Inflammatory macrophage (primary cell): ENCODE measurements at places on chromosomes 7 and 10.

DNA sequence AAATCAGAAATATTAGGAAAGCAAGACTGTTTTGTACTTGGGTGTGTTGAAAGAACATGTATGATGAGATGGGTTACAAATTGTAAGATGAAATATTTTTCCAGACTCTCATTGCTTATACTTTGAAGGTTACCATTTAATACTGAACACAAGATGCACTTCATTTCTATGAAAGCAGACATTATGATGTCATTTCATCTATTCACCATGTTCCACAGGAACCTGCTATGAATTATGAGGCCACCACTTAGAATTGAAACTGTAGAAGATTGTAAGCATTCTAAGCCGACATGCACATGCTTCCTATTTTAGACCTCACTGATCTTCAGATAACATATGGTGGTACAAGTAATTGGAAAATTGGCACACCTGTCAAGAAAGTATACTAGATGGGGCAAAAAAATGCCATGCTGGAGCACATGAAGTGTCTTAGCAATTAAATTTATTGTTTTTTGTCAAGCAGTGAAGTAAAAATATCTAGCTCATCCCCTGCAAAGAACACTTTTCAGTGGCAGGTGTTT, 195.0 kb downstream of the PHF14 start:
- no peak for DNase-seq

- DNase-seq: no peak
Measured at GRCh38 chr7:45646996-45647825, 73.0 kb downstream of the ADCY1 start.

DNA sequence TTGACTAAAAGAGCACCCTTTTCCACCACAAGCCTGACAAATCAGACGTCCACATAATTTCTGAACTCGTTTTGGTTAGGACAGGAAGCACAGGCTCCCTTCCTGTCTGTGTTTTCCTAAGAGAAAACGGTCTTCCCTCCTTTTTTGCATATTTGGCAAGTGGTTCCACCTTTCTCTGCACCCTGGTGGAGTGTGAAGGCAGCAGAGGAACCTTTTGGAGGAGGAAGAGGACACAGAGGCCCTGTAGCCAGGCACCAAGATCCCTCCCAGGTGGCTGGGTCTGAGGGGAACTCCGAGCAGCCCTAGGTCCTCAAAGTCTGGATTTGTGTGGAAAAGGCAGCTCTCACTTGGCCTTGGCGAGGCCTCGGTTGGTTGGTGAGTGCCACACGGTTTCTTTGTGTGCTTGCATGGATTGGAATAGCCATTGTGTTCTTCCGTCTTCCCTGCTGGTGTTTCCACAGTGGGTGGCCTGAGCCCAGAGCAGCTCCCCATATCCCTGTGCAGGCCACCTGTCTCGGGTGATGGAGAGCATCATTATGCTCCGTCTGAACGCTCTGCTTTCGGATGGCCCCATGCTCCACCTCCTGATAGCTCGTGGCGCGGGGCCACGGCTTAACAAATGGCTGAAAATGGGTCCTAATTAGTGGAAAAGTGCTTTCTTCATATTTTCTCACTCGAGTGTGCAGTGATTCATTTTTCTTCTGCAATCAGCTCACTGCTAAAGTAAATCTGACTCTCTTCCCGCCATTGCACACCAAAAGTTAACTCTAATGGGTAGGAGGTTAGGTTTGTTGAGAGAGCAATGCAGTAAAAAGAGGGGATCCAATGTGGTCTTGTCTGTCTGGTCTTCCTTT, 4.2 kb downstream of the IKZF1 start:
- DNase-seq: no peak

DNA sequence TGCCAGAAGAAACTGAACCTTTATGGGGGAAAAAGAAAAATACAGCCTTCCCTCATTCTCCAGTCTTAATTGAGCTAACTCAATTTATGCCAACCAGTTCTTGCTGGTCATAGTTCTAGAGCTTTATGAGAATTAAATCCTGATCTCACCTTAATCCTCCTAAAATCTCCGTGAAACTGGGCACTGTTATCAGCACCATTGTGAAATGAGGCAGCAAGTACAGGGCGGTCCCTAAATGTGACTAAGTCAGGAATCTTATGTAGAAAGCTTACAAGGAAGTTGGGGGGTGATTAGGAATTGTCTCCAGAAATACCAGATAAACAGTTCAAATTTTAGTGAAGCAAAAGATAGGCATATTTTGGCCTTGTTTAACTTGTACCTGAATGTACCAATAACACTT, 10.7 kb upstream of the INSYN2A start:
- no peak for DNase-seq

DNA sequence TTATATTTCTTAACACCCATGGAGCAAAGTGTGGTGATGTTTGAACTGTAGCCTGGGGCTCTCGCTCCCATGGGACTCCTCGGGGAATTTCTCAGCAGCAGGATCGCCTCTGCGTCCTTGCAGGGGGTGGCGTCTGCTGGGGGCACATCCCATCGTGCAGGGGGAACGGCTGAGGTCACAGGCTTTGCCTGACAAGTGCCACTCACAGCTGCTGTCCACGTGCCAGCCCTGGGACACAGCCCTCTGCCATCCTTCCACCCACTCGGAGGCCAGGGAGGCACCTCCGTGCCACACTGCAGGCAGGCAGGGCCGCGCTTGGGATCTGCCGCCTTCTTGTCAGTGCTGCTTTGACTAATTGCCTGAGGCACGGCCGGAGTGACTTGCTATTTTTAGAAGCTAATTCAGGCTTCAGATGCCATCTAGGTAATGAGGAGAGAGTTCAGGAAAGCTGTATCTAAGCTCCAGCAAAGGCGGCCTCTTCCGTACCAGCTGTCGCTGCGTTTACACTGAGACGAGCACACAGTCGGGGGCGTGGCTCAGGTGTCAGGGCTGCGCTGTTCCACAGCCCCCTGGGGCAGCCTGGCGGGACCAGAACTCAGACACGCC, 45.7 kb downstream of the PITRM1 start:
- DNase-seq: no peak

DNA sequence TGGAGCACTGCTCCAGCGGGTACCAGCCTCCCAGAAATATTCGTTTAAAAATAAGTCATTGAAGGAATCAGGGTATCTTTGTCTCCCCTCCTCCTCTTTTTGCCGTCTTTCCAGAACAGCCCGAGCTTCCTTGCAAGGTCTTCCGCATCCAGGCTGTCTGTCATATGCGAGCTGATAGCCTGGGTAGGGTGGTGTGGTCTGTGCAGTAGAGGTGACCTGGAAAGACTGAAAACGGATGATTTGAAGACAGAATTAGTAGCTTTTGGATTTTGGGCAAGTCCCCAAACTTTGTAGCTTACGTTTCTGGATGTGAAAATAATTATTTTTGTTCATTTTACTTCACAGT, 480 bp downstream of the VPS50 start:
- DNase-seq: no peak

DNA sequence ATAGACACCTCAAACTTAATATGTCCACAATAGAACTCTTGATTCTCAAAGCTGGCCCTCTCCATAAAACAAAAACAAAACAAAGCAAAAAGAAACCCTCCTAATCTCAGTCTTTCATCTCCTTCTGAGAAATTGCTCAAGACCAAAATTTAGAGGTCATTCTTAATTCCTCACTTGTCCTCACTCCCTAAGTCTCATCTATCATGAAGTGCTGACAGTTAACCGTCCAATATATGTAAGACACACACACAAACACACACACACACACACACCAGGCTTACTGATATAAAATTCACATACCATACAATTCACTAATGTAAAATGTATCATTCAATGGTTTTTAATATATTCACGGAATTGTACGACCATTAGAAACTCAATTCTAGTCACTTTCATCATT, 17.0 kb upstream of the SVIL start:
- DNase-seq: no peak

- no peak for DNase-seq
Measured at GRCh38 chr7:112789453-112789816, 758 bp downstream of the TMEM168 start.

- peak; percentile 75 for DNase-seq
Measured at GRCh38 chr7:116952635-116953371, 498 bp upstream of the ST7 start.
